ENCODE measurements at places on chromosomes 6 and 20.

GRCh38 chr6:75421316-75422023, 72.1 kb downstream of the FILIP1 start:
- DNase-seq, result no peak

GRCh38 chr6:114362957-114363356, 20.1 kb upstream of the HS3ST5 start:
- DNase-seq, result no peak

DNA sequence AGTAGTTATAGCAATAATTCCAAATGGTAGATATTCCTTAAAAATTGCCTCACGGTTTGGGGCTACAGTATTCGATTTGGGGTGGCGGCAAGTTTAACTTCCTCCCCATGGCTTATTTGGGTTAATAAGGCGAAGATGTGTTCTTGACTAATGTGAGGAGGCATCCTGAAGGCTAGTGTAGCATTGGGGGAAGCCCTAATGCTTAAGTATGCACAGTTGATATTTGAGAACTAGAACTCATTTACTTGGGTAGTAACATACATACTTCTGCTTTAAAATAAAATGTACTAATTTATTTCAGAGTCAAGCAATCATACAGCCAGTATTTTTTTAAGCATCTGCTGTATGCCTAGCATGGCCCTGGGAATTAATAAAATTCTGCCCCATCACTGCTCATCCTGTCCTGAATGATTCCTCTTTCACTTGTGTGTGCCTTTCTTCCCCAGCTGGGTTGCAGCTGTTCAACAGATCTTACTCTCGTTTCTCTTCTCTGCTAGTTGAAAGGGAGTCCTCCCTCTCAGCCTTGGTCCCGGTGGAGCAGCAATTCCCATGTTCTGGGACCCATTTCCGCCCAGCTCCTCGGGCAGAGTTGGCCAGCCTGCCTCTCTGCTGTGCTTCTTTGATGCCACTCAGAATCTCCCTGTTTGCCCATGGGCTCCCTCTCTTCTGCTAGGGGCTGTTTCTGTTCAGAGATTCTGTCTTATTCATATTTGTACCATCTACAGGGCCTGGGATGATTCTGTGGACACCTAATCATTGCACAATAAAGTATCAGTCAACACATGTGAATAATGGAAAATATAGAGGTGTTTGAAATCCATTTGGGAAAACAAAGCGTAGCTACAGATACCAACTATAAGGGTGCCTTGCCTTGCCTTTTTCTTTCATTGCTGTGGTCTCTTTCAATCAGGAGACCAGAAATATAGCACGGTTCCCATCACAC, 104.8 kb downstream of the ARID1B start:
- DNase-seq, result no peak

DNA sequence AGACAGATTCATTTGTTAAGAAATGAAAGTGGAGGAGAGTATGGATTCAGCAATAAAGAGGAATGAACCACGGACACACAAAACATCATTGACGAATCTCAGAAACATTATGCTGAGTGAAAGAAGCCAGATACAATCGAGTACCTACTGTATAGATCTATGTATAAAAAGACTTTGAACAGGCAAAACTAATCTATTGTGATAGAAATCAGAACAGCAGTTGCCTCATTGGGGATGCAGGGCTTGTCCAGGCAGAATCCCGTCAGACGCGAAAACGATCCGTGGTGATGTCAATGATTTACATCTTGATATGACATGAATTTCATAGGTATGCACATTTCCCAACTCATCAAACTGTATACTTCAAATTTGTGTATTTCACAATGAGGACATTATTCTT, 265.2 kb downstream of the CBLN4 start:
- no peak for DNase-seq

- DNase-seq, result no peak
Measured at GRCh38 chr6:19312241-19312978, 524.8 kb upstream of the ID4 start.

- no peak for DNase-seq
Measured at GRCh38 chr20:7841971-7842310, 98.3 kb downstream of the HAO1 start.

DNA sequence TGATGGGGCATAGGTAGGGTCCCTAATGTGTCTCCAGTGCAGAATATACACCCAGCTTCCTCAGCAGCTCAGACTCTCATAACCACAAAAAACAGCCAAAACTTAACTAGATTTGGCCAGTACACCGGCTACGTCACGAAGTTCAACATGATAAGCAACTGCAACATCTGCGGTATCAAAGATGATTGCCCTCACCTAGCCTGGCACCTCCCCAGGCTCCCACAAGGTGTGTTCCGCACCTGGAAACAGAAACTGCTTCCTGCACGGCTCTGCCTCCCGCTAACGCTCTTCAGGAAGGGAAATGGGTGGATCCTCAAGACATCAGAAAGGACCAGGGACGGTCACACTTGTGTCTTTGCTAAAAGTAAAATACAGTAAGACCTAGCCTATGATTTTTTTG, 9.5 kb downstream of the TXNDC5 start:
- no peak for DNase-seq

DNA sequence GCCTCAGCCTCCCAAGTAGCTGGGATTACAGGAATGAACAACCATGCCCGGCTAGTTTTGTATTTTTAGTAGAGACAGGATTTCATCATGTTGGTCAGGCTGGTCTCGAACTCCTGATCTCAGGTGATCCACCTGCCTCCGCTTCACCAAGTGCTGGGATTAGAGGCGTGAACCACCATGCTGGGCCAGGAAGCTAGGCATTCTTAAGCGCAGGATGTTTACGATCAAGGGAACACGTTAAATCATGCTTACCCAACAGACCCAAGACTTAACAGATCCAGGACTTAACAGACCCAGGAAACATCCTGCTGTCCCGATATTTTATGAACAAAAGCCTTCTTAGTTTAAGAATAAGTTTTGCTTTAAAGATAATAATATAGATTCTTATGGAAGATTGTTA, 9.1 kb downstream of the PTGIS start:
- DNase-seq, result peak; percentile 69

DNA sequence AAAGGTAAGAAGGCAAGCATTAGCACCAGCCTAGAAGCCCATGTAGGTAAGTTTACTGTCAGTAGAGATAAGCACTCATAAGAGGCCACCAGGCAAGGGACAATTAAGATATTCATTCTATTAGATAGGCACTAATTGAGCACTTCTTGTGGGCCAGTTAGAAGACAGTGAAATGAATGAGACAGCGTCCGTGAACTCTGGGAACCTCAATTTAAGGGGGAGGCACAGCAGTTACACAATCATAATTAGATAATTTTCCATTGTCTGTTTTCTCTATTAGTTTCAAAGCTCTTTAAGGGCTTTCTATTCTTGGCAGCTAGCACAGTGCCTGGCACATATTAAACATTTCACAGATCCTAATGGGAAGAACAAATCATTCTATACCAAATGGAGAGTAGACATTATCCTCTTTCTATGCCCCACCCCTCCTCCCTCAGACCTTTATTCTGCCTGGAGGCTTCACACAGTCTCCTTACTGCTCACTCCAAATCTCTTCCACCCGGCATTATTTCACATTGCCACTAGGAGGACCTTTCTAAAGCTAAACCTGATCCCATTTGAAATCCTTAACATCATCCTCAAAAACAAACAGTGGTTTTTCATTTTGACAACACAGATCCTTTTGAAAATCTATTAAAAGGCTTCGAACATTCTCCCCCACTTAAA, 529.6 kb downstream of the ADGRB3 start:
- no peak for DNase-seq

DNA sequence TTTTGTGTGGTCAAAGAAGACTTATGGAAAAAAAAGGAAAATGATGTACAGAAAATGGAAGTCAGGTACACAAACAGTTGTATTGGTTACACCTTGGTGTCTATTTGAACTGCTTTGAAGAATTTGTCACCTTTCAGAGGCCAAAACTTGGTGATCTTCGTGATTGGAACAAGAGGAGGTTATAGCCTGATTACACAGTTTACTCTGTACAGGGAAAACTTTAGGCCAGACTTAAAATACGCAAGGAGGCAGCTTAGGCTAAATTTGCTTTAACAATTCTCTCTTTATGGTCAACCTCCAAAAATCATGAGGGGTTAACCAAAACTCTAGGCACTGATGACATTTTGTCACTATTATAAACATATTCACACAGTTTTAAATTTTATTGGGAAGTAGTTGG, 353.7 kb downstream of the PRKN start:
- DNase-seq, result no peak

- no peak for DNase-seq
Measured at GRCh38 chr6:15427331-15428070, 181.6 kb downstream of the JARID2 start.

- DNase-seq, result no peak
Measured at GRCh38 chr6:163513570-163514166, 99.2 kb downstream of the QKI start.

DNA sequence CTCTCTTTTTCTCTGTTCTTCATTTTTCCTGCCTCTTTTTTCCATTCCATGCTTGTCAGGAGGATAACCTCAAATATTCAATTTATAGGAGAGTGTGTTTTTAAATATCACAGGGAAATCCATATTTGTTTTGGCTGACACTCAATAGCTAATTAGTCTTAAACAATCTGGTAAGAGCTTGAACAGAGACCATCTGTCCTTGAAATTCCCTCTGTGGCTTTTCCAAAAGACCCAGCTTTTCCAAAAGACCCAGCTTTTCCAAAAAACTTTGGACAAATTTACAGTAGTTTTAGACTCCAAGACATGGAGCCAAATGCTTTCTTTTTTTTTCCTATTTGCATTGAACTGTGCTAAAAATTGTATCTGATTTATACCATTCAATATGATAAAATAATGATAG, 127.4 kb upstream of the FAM83B start:
- no peak for DNase-seq

DNA sequence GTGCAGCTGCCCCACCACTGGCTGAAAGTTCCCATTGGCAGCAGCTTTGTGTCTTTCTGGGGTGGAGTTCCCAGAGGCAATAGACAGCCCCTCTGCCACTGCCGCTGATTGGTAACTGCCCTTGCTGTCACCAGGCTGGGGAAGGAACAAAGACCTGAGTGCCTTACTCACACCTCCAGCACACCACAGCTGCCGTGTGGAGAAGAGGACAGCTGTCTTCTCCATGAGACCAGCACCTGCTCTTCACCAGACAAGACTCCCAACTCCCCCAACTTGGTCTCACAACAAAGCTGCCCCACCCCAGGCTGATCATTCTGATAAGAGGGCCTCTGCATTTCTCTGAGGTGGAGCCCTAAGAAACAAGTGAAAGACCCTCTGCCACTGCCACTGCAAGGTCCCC, 39.7 kb upstream of the PTCHD4 start:
- DNase-seq, result no peak

DNA sequence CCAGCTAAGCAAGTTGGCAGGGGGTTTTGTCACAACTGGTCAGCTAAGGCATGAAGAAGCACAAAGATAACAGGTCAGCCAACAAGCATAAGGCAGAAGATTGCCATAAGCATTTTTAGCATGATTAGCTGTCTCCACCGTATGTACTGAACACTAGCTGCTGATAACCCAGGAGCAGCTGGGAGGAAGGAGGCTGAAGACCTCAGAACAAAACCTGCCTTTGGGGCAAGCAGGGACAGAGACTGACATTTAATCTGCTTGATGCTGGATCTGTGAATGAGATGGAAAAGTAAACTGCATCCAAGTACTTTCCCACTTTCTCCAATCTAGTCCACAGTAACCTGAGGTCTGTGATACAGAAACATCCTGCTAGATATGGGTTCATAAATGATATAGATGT, 353.0 kb upstream of the MAP3K7 start:
- DNase-seq, result no peak

- peak; percentile 11 for DNase-seq
Measured at GRCh38 chr20:20920433-20920832, 185.7 kb downstream of the LINC00237 start.

DNA sequence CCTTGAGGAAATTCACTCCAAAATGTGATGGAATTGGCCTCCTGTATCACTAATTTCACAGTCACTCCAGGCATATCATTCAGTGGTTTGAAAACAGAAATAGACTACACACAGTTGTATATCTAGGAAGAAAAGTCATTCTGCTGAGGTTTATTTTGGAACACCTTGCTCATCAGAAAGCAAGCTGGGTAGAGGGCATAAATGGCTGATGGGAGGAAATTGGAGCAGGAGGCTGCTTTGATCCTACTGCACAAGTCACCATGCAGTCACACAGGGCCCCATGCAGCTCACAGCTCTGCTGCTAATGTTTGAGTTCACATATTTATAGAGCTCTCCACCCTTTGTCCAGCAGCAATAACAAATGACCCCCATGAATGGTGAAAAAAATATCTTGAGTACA, 12.3 kb downstream of the NHLRC1 start:
- no peak for DNase-seq

DNA sequence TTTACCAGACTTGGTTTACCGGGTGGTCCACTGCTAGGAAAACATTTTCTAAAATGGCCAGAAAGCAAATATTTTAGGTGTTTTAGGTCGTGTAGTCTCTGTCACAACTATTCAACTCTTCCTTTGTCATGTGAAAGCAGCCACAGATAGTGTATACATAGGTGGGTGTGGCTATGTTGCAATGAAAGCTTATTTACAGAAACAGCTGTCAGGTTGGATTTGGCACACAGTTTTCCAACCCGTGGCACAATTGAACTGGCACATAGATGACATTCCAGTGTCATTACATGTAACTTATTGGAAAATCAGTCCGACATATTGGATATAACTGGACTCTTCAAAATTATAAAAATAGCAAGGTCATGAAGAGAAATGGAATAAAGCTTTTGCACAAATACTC, 68.9 kb upstream of the KCNQ5 start:
- no peak for DNase-seq

GRCh38 chr20:19328676-19329075, 116.2 kb downstream of the SLC24A3 start:
- peak; percentile 67 for DNase-seq

- no peak for DNase-seq
Measured at GRCh38 chr6:90533615-90534336, 53.1 kb downstream of the MAP3K7 start.

- DNase-seq, result no peak
Measured at GRCh38 chr6:71197780-71198179, 90.8 kb upstream of the OGFRL1 start.

- no peak for DNase-seq
Measured at GRCh38 chr20:41408156-41408794, 41.7 kb upstream of the EMILIN3 start.

GRCh38 chr6:8174571-8174970, 72.2 kb upstream of the EEF1E1 start:
- DNase-seq, result no peak

- no peak for DNase-seq
Measured at GRCh38 chr6:136089876-136090275, 160.2 kb downstream of the MTFR2 start.

DNA sequence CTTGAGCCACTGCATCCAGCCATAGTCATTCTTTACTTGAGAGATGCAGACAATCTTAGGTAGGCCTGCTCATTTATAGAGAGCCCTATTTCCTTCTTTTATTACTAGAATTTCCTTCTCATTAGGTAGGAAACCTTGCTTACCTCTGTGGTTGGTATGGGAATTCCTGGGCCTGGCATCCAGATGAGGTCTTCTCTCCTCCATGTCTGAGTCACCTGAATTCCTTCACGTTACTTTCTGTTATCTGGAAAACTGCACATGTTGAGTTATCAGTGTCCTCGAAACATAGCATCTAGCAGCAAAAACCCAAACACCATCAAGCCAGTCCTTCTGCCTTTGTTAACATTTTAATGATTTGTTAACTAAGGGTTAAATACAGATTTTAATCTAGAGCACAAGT, 2.2 kb downstream of the ZNFX1 start:
- DNase-seq, result no peak

Data from vagina (tissue), 2 donors.